ENCODE measurements at places on chromosomes 1 and 21.

- DNase-seq: no peak
Observed at GRCh38 chr1:170530972-170531757, 801 bp upstream of the GORAB start.

GRCh38 chr1:25068829-25069228, 138.8 kb upstream of the RUNX3 start:
- DNase-seq: no peak

DNA sequence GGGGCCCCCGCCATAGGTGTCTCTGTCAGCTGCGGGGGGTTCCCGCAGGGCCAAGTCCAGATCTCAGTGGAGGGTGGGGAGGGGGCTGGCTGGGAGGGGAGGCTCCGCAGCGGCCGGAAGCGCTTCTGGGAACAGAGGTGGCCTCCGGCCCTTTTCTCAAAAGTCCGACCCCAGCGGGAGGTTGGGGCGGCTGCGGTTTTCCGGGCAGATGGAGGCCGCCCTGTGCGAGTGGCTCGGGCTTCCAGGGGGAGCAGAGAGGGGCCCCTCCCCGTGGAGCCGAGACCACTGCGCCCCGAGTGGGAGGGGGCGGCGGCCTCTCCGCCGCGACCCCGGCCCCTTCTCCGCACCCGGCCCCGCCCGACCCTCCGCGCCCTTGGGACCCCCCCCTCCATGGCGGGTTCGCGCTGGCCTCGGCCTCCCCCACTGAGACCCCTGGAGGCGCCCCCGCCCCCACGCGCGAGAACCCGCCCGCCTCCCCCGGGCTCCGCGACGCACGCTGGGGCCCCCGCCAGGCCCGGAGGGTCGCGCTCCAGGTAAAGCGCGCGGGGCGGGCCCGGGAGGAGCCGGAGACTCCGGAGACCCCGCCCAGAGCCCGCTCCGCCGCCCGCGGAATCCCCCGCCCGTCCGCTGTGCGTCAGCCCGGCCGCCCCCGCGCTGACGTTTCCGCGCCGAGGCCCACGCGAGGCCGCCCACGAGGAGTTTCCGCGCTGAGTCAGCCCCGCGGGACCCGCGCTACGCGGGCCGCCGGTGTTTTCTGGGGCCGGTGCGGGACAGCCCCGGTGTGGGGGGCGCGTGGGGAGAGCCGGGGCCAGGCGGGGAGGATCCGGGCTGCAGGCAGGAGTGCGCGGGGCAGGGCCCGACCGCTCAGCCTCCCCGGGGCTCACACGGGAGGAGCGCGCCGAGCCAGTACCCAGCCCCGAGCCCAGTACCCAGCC, 5.2 kb downstream of the TNFRSF18 start:
- DNase-seq: peak; percentile 94

DNA sequence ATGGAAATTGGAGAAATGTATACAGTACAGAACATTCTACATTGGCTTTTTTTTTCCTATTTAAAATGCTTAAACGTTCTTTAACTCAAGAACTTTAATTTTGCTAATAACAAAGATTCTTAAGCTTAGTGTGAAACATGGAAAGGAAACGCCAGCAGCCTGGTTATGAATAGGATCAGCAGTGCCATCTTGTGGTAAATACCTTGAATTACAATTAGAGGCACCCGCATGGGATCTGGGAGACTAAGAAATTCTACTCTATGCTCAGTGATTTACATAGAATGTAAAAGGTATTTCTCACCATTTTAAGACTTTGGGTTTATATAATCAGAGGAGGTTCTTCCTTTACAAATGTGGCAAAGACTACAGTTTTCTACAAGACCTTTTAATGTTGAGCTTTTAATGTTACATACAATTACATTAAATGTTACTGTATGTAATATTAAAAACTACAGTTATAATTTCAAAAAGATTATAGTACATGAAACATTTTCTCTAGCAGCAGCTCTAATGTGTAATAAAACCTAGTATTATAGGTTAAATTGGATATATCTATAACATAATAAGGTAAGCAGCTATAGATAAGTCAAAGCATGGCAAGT, 32.1 kb upstream of the APOBEC4 start:
- no peak for DNase-seq

DNA sequence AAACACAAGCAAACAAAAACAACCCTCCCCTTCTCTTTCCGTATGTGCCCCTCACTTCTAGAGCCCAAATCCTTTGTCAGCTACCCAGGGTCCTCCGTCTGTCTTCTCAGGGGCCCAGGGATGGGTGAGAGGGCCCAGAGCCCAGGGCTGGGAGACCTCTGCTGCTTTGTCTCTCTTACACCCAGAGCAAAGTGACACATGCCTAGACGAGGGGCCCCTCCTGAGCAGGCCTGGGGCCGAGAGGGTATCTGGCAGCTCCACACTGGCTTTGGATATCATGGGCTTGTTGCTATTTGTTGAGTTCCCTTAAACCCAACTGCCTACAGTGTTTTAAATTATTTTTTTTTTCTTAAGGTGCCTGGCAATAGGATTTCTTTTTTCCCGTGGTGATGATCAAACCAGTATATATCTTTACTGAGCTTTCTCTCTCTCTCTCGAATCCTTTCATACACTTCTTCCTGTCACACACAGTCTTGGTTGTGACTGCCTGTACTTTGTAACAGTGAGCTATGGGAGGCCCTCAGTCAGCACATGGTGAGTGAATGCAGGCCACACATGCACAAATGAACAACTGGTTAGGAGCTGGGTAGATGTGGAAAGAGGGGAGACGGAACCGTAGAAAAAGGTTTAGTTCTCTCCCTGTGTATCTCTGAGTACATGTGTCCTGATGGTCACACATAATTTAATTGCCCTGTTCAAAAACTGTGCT, 14.5 kb downstream of the RASSF5 start:
- DNase-seq: no peak

DNA sequence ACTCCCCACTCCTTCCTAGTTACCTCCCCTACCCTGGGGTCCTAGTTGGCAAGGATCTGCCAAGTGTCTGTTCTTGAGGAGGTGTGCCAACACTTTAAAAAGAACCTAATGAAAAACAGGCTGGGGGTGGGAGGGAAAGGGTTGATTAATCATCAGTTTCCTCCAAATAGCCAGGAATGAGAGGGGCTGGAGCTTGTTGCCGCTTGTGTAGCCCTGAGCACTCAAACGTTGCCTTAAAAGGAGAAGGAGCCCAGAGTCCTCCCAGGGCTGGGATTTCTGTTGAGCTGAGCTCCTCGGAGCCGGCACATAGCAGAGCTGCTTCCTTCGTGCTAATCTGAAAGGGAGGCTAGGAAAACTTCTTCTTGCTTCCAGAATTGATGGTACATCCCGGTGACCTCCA, 15.9 kb downstream of the SHISA4 start:
- DNase-seq: no peak

DNA sequence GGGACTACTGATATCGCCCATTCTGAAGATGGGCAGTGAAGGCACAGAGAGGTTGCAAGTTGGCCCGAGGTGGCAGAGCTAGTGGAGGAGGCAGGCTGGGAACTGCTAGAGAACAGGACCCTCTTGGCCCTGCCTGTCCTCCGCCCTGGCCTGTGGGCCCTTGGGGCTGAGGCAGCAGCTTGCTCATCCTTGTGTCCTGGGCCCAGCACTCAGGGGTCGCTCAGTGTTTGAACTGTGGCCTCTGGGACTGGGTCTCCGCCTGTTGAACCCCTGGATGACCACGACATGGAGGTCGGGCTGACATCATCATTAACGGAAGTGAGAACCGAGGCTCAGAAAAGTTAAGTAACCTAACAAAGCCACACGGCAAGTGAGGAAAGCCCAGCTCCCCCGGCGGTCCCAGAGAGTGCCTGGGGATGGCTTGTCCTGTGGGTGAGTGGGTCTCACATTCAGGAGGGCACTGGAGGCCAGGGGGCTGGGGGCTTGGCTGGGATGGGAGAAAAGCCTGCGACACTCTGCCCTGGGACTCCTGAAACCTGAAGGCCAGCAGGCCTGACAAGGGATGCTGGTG, 23.0 kb upstream of the DDOST start:
- no peak for DNase-seq

- no peak for DNase-seq
Observed at GRCh38 chr1:226862890-226863289, 7.5 kb upstream of the PSEN2 start.

DNA sequence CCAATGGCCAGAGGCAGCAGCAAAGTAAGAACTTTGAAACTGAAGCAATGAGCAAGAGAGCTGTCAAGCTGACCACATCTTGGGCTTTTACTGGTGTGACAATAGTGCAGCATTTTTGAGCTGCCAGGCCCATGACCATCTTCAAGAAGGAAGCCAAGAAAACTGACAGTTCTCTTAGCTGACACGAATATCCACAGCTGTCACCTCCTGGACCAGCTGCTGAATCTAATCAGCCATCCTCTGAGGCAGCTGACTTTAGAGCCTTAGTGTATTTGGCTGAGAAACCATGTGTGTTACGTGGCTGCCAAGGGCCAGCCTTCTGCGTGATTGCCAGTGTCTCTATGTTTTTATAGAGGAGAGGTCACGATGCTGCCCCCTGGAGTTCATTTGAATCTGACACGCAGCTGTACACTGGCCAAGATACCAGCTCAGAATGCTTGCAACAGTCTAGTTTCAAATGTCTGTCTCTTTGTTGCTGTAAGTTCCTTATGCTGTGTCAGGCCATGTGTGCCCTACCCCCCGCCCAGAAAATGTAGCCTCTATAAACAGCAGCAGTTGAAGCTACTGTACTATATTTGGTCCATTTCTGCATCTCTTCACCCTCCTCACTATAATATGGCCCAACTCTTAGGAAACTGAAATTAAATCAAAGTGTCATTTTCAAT, 39.7 kb downstream of the PALMD start:
- DNase-seq: no peak

GRCh38 chr1:201557572-201557958, 18.6 kb downstream of the NAV1 start:
- DNase-seq: no peak

Measured in stimulated activated CD4-positive, alpha-beta T cell treated with anti-CD3 and anti-CD28 coated beads, TNF-alpha, amount 100 ng/mL, for 4 hours (primary cell).